Progenitor cell of endocrine pancreas (in vitro differentiated cells): ENCODE measurements at places on chromosomes 12 and 14.

DNA sequence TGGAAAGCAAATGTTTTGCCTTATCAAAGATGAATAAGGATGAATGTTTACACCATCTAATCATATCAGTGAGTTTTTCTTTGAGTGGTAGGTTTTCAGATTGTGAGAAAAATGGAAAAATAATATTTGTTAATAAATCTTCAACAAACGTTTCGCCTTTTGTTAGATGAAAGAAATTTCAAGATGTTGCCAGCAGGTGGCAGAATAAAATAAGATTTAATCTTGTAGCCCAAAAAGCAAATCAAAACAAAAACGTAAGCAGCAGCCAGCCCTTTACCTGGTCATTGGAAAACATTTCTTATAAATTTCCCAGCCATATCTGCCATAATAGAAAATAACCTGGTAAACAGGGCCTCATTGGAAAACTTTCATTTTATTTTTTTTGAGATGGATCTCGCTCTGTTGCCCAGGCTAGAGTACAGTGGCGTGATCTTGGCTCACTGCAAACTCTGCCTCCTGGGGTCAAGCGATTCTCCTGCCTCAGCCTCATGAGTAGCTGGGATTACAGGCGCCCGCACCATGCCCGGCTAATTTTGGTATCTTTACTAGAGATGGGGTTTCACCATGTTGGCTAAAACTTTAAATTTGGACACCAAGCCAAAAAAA lies 15.4 kb upstream of the TMEM120B start:
- H3K27me3 ChIP-seq = no peaks in the 10 kb centered on the region
- no peak overlapping the region for H3K27ac ChIP-seq
- no peak overlapping the region for H3K4me3 ChIP-seq
- DNase-seq = no peak
- no peaks in the 10 kb centered on the region for H3K36me3 ChIP-seq

DNA sequence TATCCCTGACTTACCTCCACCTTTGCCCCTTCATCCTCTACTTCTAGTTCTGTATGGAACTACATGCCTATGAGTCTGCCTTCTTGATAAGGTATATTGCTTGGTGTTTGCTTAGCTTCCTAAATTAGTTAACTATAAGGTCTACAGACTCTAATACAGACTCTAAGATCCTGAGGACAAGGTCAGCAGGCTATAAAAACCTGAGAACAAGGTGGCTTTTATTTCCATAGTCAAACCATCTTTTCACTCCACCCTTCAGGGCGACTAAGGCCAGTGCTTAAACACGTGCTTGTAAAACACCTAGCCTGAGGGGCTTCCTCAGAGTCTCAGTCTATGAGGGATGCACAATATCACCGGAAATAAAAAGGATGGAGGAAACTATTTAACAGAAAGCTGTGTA lies 36.1 kb upstream of the COL2A1 start:
- H3K27me3 ChIP-seq = no peaks in the 10 kb centered on the region
- DNase-seq = no peak
- H3K36me3 ChIP-seq = peaks cover 4% of the 10 kb centered on the region
- peaks cover 36% of the 10 kb centered on the region for H3K4me1 ChIP-seq
- no peak overlapping the region for H3K27ac ChIP-seq

DNA sequence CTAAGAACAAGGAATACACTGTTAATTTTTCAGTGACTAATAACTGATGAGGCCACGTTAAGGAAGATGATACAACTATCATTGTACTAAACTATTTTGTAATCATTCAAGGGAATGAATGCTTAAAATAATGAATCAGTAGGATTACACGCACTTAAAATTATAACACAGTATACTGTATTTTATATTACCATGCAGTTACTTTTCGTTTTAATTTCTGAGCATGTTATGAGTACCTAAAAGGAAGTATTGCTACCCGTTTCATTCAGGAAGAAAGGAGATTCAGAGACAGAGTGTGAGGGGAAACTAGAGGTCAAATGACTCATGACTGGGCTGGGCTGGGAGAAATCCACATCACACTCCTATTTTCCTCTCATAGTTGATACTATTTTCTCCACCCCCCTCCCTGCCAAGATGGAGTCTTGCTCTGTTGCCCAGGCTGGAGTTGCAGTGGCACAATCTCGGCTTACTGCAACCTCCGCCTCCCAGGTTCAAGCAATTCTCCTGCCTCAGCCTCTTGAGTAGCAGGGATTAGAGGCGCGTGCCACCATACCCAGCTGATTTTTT lies 202.0 kb downstream of the PPM1H start:
- H3K27ac ChIP-seq = no peak overlapping the region
- H3K4me1 ChIP-seq = peaks cover 15% of the 10 kb centered on the region
- H3K36me3 ChIP-seq = peaks cover 3% of the 10 kb centered on the region
- no peaks in the 10 kb centered on the region for H3K27me3 ChIP-seq

- no peaks in the 10 kb centered on the region for H3K36me3 ChIP-seq
- DNase-seq = no peak
- no peak overlapping the region for H3K27ac ChIP-seq
- H3K4me3 ChIP-seq = no peak overlapping the region
- peaks cover 4% of the 10 kb centered on the region for H3K4me1 ChIP-seq
Measured at GRCh38 chr12:47856721-47857575, 37.2 kb upstream of the HDAC7 start.

- H3K36me3 ChIP-seq = no peaks in the 10 kb centered on the region
- DNase-seq = no peak
- peaks cover 25% of the 10 kb centered on the region for H3K27me3 ChIP-seq
- no peak overlapping the region for H3K4me3 ChIP-seq
Measured at GRCh38 chr12:2641761-2642160, 153.0 kb upstream of the FKBP4 start.

GRCh38 chr14:74064426-74064825 lies 19.8 kb downstream of the ALDH6A1 start:
- H3K4me3 ChIP-seq = no peak overlapping the region
- H3K27me3 ChIP-seq = no peaks in the 10 kb centered on the region
- peaks cover 28% of the 10 kb centered on the region for H3K36me3 ChIP-seq
- H3K27ac ChIP-seq = no peak overlapping the region

DNA sequence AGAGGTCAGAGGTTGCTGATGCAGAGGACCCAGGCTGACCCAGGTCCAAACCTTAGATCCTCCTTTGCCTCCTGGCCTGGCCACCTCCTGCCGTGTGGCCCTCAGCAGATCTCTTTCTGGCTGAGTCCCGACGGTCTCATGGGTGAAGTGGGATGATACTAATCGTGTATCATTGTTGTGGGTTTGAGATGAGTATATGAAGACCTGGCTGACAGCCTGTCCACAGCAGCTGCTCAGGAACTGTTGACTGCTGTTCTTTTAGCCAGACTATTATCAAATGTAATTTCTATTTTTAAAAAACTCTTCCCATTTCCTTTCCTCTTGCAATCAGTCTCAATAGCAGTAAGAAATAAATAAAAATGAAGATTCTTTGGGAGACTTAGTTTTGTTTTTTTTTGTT lies 45.6 kb downstream of the ANKRD9 start:
- H3K4me3 ChIP-seq = no peak overlapping the region
- no peaks in the 10 kb centered on the region for H3K27me3 ChIP-seq
- peaks cover 37% of the 10 kb centered on the region for H3K36me3 ChIP-seq
- H3K27ac ChIP-seq = no peak overlapping the region
- no peak for DNase-seq

GRCh38 chr12:120710031-120710804 lies at the start of gene UNC119B:
Gene UNC119B, plus strand, starts transcription at chr12:120710458. Its CDS starts 17 bp downstream, at chr12:120710475.
- peak; percentile 62 for DNase-seq
- no peaks in the 10 kb centered on the region for H3K27me3 ChIP-seq
- peaks cover 9% of the 10 kb centered on the region for H3K36me3 ChIP-seq
- H3K27ac ChIP-seq = peak within 1 kb of the TSS; percentile 78
- peak within 1 kb of the TSS; percentile 79 for H3K4me3 ChIP-seq
- H3K4me1 ChIP-seq = peaks cover 20% of the 10 kb centered on the region

GRCh38 chr12:68162374-68162773 lies 2.8 kb upstream of the IFNG start:
- DNase-seq = no peak
- no peaks in the 10 kb centered on the region for H3K4me1 ChIP-seq
- no peak overlapping the region for H3K27ac ChIP-seq
- no peaks in the 10 kb centered on the region for H3K27me3 ChIP-seq
- no peak overlapping the region for H3K4me3 ChIP-seq
- H3K36me3 ChIP-seq = no peaks in the 10 kb centered on the region

- no peaks in the 10 kb centered on the region for H3K27me3 ChIP-seq
- H3K4me3 ChIP-seq = no peak overlapping the region
- H3K36me3 ChIP-seq = no peaks in the 10 kb centered on the region
- H3K4me1 ChIP-seq = peaks cover 1% of the 10 kb centered on the region
Measured at GRCh38 chr12:13606290-13606689, 375.1 kb downstream of the GRIN2B start.

GRCh38 chr14:34489324-34489723 lies 27.3 kb upstream of the SPTSSA start:
- H3K27ac ChIP-seq = no peak overlapping the region
- no peak overlapping the region for H3K4me3 ChIP-seq
- H3K36me3 ChIP-seq = no peaks in the 10 kb centered on the region
- no peaks in the 10 kb centered on the region for H3K27me3 ChIP-seq
- DNase-seq = no peak

GRCh38 chr12:46524778-46525177 lies 152.2 kb upstream of the SLC38A2 start:
- no peak for DNase-seq
- H3K27me3 ChIP-seq = no peaks in the 10 kb centered on the region
- peaks cover 5% of the 10 kb centered on the region for H3K36me3 ChIP-seq
- H3K4me1 ChIP-seq = peaks cover 5% of the 10 kb centered on the region

GRCh38 chr14:69263771-69264170 lies 3.8 kb downstream of the GALNT16 start:
- DNase-seq = no peak
- H3K4me1 ChIP-seq = peaks cover 15% of the 10 kb centered on the region
- H3K27ac ChIP-seq = no peak overlapping the region
- H3K4me3 ChIP-seq = no peak overlapping the region
- peaks cover 22% of the 10 kb centered on the region for H3K27me3 ChIP-seq

DNA sequence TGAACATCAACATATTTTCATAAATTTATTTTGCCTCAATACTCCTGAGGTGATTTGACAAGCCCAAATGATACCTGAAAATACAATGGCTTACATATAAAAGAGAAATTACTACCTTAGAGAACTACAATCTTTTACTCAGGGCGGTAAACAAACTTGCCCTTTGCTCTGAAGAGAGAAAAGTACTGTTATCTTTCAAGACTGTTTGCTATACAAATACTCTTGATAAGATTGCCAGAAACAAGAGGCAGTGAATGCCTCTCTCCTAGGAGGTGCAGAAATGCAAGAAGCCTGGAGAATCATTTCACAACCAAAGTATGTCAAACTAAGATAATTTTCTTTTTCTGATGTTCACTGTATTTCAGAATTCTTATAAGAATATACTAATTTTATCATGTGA lies 160.3 kb downstream of the ALX1 start:
- peaks cover 26% of the 10 kb centered on the region for H3K4me1 ChIP-seq
- DNase-seq = no peak
- H3K4me3 ChIP-seq = no peak overlapping the region
- peaks cover 46% of the 10 kb centered on the region for H3K27me3 ChIP-seq
- H3K36me3 ChIP-seq = peaks cover 4% of the 10 kb centered on the region
- no peak overlapping the region for H3K27ac ChIP-seq

GRCh38 chr14:102034301-102034700 lies 52.5 kb downstream of the HSP90AA1 start:
- no peak for DNase-seq
- H3K4me3 ChIP-seq = no peak overlapping the region
- no peaks in the 10 kb centered on the region for H3K27me3 ChIP-seq
- no peaks in the 10 kb centered on the region for H3K4me1 ChIP-seq

- H3K27ac ChIP-seq = peak overlapping the region; percentile 35
- no peak overlapping the region for H3K4me3 ChIP-seq
- H3K4me1 ChIP-seq = peaks cover 13% of the 10 kb centered on the region
- no peak for DNase-seq
- no peaks in the 10 kb centered on the region for H3K27me3 ChIP-seq
Measured at GRCh38 chr14:69214393-69214792, 23.1 kb downstream of the EXD2 start.

- no peaks in the 10 kb centered on the region for H3K4me1 ChIP-seq
- no peak overlapping the region for H3K4me3 ChIP-seq
- no peaks in the 10 kb centered on the region for H3K36me3 ChIP-seq
- no peak for DNase-seq
- no peak overlapping the region for H3K27ac ChIP-seq
- H3K27me3 ChIP-seq = peaks cover 3% of the 10 kb centered on the region
Measured at GRCh38 chr12:116404913-116405611, 127.6 kb upstream of the MED13L start.

GRCh38 chr12:78818487-78818886 lies 46.1 kb upstream of the SYT1 start:
- H3K27ac ChIP-seq = no peak overlapping the region
- DNase-seq = no peak
- H3K27me3 ChIP-seq = no peaks in the 10 kb centered on the region
- H3K4me3 ChIP-seq = no peak overlapping the region
- no peaks in the 10 kb centered on the region for H3K36me3 ChIP-seq

- H3K4me1 ChIP-seq = peaks cover 13% of the 10 kb centered on the region
- DNase-seq = no peak
- H3K4me3 ChIP-seq = no peak overlapping the region
- H3K36me3 ChIP-seq = no peaks in the 10 kb centered on the region
- H3K27me3 ChIP-seq = peaks cover 85% of the 10 kb centered on the region
Measured at GRCh38 chr12:54037360-54038283, 4.8 kb downstream of the HOXC5 start.

DNA sequence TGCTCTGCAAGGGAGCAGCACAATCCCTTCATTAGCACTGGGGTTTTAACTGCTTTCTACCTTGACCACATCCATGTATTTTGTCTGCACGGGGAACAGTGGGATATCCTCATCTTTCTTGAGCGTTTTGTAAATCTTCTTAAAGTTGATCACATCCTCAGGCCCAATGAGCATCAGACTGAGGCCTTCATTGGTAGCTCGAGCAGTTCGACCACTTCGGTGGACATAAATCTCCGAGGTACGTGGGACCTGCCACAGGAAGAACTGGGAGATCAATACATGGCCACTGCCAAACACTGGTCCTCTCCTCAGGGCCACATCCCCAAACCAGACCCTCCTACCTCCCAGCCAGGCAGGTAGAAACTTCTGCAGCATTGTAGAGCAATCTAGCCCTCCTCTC lies 26.1 kb downstream of the DDX24 start:
- H3K4me1 ChIP-seq = no peaks in the 10 kb centered on the region
- H3K4me3 ChIP-seq = no peak overlapping the region
- no peak overlapping the region for H3K27ac ChIP-seq
- no peaks in the 10 kb centered on the region for H3K27me3 ChIP-seq
- H3K36me3 ChIP-seq = peaks cover 28% of the 10 kb centered on the region

- peaks cover 3% of the 10 kb centered on the region for H3K36me3 ChIP-seq
- H3K4me3 ChIP-seq = no peak overlapping the region
- H3K4me1 ChIP-seq = peaks cover 9% of the 10 kb centered on the region
- no peak for DNase-seq
- no peaks in the 10 kb centered on the region for H3K27me3 ChIP-seq
Measured at GRCh38 chr14:50669441-50669986, 1.4 kb upstream of the SAV1 start.

GRCh38 chr12:110258466-110258865 lies 22.6 kb upstream of the ATP2A2 start:
- no peak for DNase-seq
- H3K4me3 ChIP-seq = no peak overlapping the region
- H3K27me3 ChIP-seq = no peaks in the 10 kb centered on the region
- no peaks in the 10 kb centered on the region for H3K4me1 ChIP-seq
- no peaks in the 10 kb centered on the region for H3K36me3 ChIP-seq
- no peak overlapping the region for H3K27ac ChIP-seq
